ENCODE measurements at places on chromosomes 6 and 20. TPM values are rescaled to one million over a fixed set of nuclear protein-coding genes. Genes with fewer than 3 reads are reported as not detected.

The TFB1M gene
- 36.6 TPM for total RNA-seq

The COL10A1 gene
- total RNA-seq: not detected

The HLA-F gene
- 585 TPM for total RNA-seq

The PRR18 gene
- not detected for total RNA-seq

The DLK2 gene
- 0.49 TPM for total RNA-seq

The AAR2 gene
- 21.7 TPM for total RNA-seq

The CST7 gene
- total RNA-seq: 23.3 TPM

The IMPG1 gene
- total RNA-seq: not detected

The HTR1E gene
- total RNA-seq: not detected

The OSTM1 gene
- total RNA-seq: 55.6 TPM

The ARMH2 gene
- total RNA-seq: 4.7 TPM

- H3K4me1 ChIP-seq: no peaks in the 10 kb centered on the region
- H3K36me3 ChIP-seq: no peaks in the 10 kb centered on the region
- H3K27me3 ChIP-seq: no peaks in the 10 kb centered on the region
- H3K27ac ChIP-seq: no peak overlapping the region
Observed at GRCh38 chr6:72861059-72861458, 239.2 kb downstream of the KCNQ5 start.

GRCh38 chr6:13432526-13433184, 54.7 kb downstream of the GFOD1 start:
- no peak overlapping the region for H3K27ac ChIP-seq
- no peaks in the 10 kb centered on the region for H3K27me3 ChIP-seq
- H3K4me1 ChIP-seq: peaks cover 55% of the 10 kb centered on the region
- no peaks in the 10 kb centered on the region for H3K36me3 ChIP-seq

GRCh38 chr6:57221936-57222742, at the start of gene RAB23:
TSS of gene RAB23 (minus strand) at chr6:57222307. CDS start at chr6:57210380, 11,927 bp downstream.
- H3K27me3 ChIP-seq: peaks cover 5% of the 10 kb centered on the region
- peak within 1 kb of the TSS; percentile 96 for H3K4me3 ChIP-seq

GRCh38 chr20:16647875-16648597, 74.8 kb upstream of the KIF16B start:
- no peak for DNase-seq
- H3K27ac ChIP-seq: no peak overlapping the region
- H3K4me3 ChIP-seq: no peak overlapping the region
- H3K4me1 ChIP-seq: no peaks in the 10 kb centered on the region
- no peaks in the 10 kb centered on the region for H3K27me3 ChIP-seq
- no peaks in the 10 kb centered on the region for H3K36me3 ChIP-seq

DNA sequence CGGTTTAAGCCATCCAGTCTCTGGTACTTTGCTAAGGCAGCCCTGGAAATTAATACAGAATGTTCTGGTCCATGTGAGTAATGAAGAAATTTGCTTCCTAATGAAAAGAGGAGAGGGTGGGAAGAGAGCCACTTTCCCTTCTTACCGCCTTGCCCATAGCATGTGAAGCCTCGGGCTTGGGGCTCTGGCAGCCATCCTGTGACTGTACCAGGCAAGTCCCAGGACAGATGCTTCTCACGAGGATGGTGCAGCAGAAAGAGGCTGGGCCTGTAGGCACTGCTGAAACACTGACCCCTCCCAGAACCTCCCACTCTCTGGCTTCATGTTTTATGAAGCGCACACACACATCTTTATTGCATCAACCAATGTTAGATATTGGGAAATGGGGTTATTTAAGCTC, 74.8 kb downstream of the IYD start:
- H3K4me1 ChIP-seq: no peaks in the 10 kb centered on the region
- H3K36me3 ChIP-seq: no peaks in the 10 kb centered on the region
- no peak overlapping the region for H3K4me3 ChIP-seq
- no peaks in the 10 kb centered on the region for H3K27me3 ChIP-seq
- no peak for DNase-seq

GRCh38 chr20:25499031-25499430, 86.3 kb downstream of the NINL start:
- H3K4me1 ChIP-seq: no peaks in the 10 kb centered on the region
- H3K4me3 ChIP-seq: no peak overlapping the region
- no peak overlapping the region for H3K27ac ChIP-seq
- no peaks in the 10 kb centered on the region for H3K27me3 ChIP-seq
- DNase-seq: no peak
- H3K36me3 ChIP-seq: no peaks in the 10 kb centered on the region

DNA sequence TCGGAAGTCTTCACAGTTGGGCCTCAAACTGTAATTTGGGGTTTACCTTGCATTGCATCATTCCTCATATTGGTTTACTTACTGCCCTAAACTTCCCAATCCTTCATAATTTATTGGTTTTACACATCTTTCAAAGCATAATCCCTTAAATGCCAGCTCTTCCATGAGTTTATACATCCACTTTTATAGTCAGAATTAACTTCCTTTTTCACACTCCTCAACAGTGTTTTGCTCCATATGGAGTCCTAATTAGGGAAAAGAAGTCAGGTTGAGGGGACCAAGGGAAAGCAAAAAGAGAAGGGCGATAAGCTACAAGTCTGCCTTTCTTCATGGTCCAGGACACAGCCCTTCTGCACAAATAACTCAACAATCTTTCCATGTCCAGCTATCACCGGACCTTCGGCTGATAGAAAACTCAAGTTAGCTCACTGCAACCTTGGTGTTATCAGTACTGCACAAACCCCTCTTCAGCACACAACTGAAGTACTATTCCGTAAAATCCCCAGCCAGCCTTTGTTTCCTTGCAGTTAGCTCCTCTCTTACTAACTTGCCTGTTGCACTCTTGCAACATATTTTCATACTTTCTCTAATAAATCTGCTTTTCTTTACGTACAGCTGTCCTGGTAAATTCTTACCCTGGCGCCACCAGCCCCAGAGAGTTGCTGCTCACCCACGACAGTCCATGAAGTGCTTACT, 2.0 kb downstream of the EEF1E1 start:
- H3K27me3 ChIP-seq: no peaks in the 10 kb centered on the region
- peaks cover 19% of the 10 kb centered on the region for H3K4me1 ChIP-seq
- no peak overlapping the region for H3K4me3 ChIP-seq
- DNase-seq: no peak

DNA sequence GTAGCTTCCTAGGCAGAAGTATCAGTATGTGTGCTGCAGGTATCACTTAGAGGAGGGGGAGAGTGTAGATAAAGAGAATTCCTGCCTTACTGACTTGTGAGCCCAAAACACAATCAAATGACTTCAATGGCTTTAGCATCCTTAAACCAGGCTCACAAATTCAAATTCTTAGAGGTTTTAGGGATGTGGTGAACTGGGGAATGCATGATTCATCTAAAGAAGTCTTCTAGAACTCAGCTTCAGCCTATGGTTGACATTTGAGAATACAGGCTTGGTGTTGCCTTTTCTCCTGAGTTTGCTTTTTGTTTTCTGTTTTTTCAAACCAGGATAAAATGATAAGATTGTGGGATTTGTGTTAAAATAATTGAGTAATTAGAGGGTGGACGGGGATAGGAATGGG, 14.4 kb downstream of the SNRPC start:
- H3K4me3 ChIP-seq: no peak overlapping the region
- DNase-seq: no peak
- H3K4me1 ChIP-seq: peaks cover 10% of the 10 kb centered on the region
- no peak overlapping the region for H3K27ac ChIP-seq

GRCh38 chr6:31719001-31719400, 2.5 kb downstream of the LY6G6C start:
- H3K27ac ChIP-seq: no peak overlapping the region
- H3K27me3 ChIP-seq: no peaks in the 10 kb centered on the region

GRCh38 chr6:136528477-136528876, 21.7 kb downstream of the MAP7 start:
- no peak overlapping the region for H3K27ac ChIP-seq
- peaks cover 9% of the 10 kb centered on the region for H3K4me1 ChIP-seq
- H3K27me3 ChIP-seq: no peaks in the 10 kb centered on the region
- no peak for DNase-seq
- H3K36me3 ChIP-seq: no peaks in the 10 kb centered on the region

DNA sequence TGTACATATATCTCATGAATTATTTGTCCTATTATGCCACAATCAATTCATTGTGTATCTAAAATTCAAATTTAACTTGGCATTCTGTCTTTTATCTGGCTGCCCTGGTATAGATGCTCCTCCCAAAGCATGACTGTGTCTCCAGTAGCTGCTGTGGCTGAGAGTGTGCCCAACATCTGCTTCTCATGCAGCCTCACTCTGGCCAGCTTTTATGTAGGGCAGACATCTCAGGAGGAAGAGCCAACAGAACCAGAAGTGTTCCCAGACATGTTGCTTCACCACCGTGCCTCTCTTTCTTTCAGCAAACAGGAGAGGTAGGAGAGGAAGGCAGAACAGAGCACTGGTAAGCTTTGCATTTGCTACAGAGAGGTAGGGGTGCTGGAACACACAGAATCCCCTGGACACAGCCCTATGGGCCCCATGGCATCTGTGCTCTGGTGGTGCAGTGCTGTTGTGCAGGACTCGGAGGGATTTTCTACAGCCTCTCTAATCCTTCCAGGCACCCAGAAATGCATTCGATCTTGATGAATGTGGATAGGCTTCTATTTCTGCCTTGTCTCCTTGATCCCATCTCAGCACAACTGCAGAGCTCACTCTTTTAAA, 637.1 kb downstream of the UTRN start:
- no peak for DNase-seq
- H3K4me3 ChIP-seq: no peak overlapping the region
- H3K4me1 ChIP-seq: no peaks in the 10 kb centered on the region
- no peaks in the 10 kb centered on the region for H3K27me3 ChIP-seq

GRCh38 chr6:164273491-164273890, 859.0 kb downstream of the QKI start:
- H3K4me1 ChIP-seq: no peaks in the 10 kb centered on the region
- no peaks in the 10 kb centered on the region for H3K27me3 ChIP-seq
- no peak for DNase-seq
- no peak overlapping the region for H3K27ac ChIP-seq
- no peak overlapping the region for H3K4me3 ChIP-seq

GRCh38 chr6:10424040-10424439, 9.2 kb upstream of the TFAP2A start:
- no peak overlapping the region for H3K27ac ChIP-seq
- peaks cover 14% of the 10 kb centered on the region for H3K4me1 ChIP-seq
- DNase-seq: no peak
- H3K27me3 ChIP-seq: peaks cover 58% of the 10 kb centered on the region
- H3K4me3 ChIP-seq: no peak overlapping the region
- H3K36me3 ChIP-seq: no peaks in the 10 kb centered on the region

GRCh38 chr20:40939667-40940066, 89.0 kb upstream of the TOP1 start:
- no peaks in the 10 kb centered on the region for H3K36me3 ChIP-seq
- H3K4me3 ChIP-seq: no peak overlapping the region
- H3K4me1 ChIP-seq: no peaks in the 10 kb centered on the region
- no peak overlapping the region for H3K27ac ChIP-seq

DNA sequence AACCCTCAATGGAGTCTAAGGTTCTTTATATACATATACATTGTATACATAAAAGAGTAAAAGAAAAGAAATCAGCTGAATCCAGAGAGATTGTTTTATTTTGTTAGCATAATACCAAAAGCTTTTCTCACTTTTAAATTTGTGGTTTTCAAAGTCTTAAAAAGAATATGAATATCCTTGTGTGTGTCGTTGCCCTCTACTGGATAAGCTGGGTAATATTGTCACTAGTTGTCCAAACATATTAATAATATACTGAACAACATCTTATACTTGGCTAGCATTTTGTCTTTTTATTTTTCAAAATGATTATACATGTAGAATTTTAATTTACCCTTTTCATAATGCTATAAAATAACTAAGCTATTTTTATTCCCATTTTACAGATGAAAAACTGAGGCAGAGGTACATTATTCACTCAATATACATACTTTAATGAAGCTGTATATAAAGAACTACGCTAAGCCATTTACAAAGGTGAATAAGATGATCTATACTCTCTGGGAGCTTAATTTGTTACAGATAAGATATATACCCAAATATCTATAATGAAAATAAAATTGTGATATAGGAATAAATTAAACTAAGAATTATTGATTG, 531.7 kb downstream of the TFAP2B start:
- H3K4me3 ChIP-seq: no peak overlapping the region
- no peak for DNase-seq
- no peaks in the 10 kb centered on the region for H3K36me3 ChIP-seq
- no peak overlapping the region for H3K27ac ChIP-seq
- H3K4me1 ChIP-seq: no peaks in the 10 kb centered on the region

- H3K27ac ChIP-seq: no peak overlapping the region
- no peak overlapping the region for H3K4me3 ChIP-seq
- no peaks in the 10 kb centered on the region for H3K27me3 ChIP-seq
- DNase-seq: no peak
- no peaks in the 10 kb centered on the region for H3K36me3 ChIP-seq
Observed at GRCh38 chr20:17882065-17882833, 86.3 kb downstream of the SNX5 start.

- no peak for DNase-seq
- no peaks in the 10 kb centered on the region for H3K27me3 ChIP-seq
- H3K4me3 ChIP-seq: no peak overlapping the region
- no peaks in the 10 kb centered on the region for H3K4me1 ChIP-seq
Observed at GRCh38 chr20:40072907-40073306, 616.1 kb downstream of the MAFB start.
